ENCODE measurements at places on chromosomes 7 and 10.

GRCh38 chr7:46407125-46407524 lies 486.1 kb upstream of the IGFBP3 start:
- no peak for DNase-seq

DNA sequence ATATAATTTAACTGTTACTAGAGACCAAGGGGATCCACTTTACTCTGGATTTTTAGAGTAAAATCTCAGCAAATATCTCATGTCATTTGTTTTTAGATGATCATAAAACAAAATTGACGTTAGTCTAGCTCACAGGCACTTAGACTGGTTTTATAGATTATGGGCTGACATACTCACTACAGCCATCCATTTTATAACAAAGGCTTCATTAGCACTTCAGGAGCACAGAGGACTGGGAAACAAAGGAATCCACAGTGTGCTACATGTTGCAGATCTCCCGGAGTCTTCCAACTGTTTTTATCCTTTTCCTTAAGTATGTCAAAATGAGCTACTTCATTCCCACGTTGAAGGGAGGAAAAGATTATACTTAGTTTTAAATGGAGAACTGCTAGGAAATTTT lies 15.9 kb upstream of the SCRN1 start:
- DNase-seq: no peak

GRCh38 chr10:90430186-90430585 lies 427.7 kb downstream of the HTR7 start:
- DNase-seq: no peak

GRCh38 chr7:27740449-27741086 lies 606 bp downstream of the TAX1BP1 start:
- DNase-seq: no peak

DNA sequence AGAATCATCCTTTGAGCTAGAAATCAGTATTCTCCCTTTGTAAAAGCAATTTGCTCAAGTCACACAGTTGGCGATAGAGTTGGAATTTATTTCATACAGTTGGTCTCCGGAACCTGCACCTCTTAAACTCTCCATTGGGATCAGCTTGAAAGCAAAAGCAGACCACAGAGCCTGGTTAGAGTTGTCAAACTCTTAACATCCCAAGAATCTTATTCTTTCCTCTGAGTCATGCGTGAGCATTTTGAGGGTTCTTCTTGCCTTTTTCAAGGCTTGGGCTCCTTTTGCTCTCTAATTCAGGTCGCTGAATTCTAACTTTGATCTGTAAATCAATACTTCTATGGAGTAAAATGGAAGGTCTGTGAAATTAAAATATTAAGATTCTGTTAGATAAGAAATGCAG lies 19.6 kb upstream of the SCIN start:
- DNase-seq: peak; percentile 17

GRCh38 chr10:109956454-109957091 lies 33.3 kb upstream of the XPNPEP1 start:
- no peak for DNase-seq

GRCh38 chr7:2251841-2252771 lies 10.1 kb downstream of the NUDT1 start:
- DNase-seq: no peak

- no peak for DNase-seq
These were observed 6.1 kb upstream of the SCRN1 start for GRCh38 chr7:29995652-29996051.

DNA sequence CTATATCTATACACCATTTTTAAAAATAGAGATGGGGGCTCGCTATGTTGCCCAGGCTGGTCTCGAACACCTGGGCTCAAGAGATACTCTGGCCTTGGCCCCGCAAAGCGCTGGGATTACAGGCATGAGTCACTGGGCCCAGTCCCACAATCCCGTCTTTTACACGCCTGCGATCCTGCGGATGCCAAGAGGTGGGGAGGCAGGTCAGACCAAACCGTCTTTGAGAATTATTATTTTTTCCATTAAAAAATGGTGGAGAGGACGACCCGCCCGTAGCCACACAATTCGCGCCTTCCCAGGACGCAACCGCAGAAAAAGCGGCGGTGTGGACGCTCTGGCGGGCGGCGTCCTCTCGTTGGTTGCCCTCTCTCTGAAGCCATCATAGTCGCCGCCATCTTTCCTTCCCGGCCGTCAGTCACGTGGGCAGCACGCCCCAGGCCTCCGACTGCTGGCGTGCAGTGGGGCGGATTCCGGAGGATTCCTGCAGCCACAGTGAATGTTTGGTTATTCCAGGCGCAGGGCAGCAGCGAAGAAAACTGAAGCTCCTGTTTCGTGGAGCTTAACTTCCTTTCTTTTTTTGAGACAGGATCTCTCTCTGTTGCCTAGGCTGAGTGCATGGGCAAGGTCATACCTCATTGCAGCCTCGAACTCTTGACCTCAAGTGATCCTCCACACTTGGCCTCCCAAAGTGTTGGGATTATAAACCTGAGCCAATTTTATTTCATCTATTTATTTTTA lies 9.9 kb upstream of the EPHB4 start:
- peak; percentile 61 for DNase-seq

Measured in AG09309 (cell line).